Placental epithelial cell (primary cell): ENCODE measurements at places on chromosomes 3 and 15. TPM values are rescaled to one million over a fixed set of nuclear protein-coding genes. Genes with fewer than 3 reads are reported as not detected.

MEGF11 gene
- not detected in 2 replicates for total RNA-seq

FNDC3B gene
- 217 and 298 TPM in 2 replicates for total RNA-seq

SEMA7A gene
- 37.7 and 177 TPM in 2 replicates for total RNA-seq

GABRB3 gene
- 0.76 and 3.5 TPM in 2 replicates for total RNA-seq

FSIP1 gene
- 0.39 and 0.43 TPM in 2 replicates for total RNA-seq

INKA1 gene
- total RNA-seq = 1.8 and 2.0 TPM in 2 replicates

GPR27 gene
- 0.33 TPM in 1 of 2 replicates, not detected in the other for total RNA-seq

DZIP1L gene
- total RNA-seq = 27.7 and 38.9 TPM in 2 replicates

CHDH gene
- under 0.01 and 0.76 TPM in 2 replicates for total RNA-seq

IMPG2 gene
- 0.22 and 1.2 TPM in 2 replicates for total RNA-seq
